Activated T-cell treated with anti-CD3 and anti-CD28 coated beads for 1 hour (primary cell): ENCODE measurements at places on chromosomes 12 and 14.

GRCh38 chr12:93397412-93397811, 19.7 kb downstream of the NUDT4 start:
- no peak for DNase-seq

GRCh38 chr14:32697704-32698103, 241.0 kb upstream of the NPAS3 start:
- no peak for DNase-seq

- DNase-seq, result no peak
Observed at GRCh38 chr14:88463318-88463717, 77.9 kb downstream of the SPATA7 start.

- no peak for DNase-seq
Observed at GRCh38 chr12:63822352-63822751, 22.1 kb upstream of the SRGAP1 start.

DNA sequence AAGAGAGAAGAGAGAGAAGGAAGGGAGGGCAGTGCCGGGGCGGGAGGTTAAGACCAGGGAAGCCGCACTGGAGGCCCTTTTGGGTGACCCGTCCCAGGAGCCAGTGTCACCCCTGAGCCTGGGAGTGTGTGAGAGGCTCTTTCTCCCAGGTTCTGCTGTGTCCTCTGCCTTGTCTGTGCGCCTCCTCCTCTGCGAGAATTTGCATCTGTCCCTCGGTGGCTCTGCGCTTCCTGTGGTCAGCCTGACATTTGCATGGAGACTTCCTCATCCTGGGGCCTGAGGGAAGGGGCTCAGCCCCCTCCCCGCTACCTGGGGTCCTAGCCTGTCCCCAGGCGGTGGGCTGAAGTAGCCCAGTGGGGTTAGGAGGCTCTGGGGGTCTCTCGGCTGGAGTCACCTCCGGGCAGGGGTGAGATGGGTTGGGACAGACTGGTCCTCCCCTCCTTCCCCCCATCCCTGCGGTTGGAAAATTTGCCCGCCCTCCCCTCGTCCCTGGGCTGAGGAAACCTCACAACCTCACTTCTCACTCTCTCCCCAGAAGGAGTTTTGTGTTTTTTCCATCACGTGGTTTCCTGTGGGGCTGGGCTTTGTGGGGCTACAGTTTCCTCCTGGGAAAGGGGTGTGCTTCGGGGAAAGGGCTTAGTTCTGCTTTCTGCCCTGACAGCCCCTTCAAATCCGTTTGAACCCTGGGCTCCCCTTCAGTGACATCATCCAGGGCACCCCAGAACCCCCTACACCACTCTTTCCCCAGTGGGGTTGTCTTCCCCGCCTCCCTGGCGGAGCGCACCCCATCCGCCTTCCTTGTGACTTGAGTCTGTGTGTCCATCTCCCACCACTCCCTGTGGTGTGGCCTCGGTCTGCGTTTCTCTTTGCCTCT, 2.5 kb downstream of the PTPN6 start:
- DNase-seq, result peak; percentile 71

DNA sequence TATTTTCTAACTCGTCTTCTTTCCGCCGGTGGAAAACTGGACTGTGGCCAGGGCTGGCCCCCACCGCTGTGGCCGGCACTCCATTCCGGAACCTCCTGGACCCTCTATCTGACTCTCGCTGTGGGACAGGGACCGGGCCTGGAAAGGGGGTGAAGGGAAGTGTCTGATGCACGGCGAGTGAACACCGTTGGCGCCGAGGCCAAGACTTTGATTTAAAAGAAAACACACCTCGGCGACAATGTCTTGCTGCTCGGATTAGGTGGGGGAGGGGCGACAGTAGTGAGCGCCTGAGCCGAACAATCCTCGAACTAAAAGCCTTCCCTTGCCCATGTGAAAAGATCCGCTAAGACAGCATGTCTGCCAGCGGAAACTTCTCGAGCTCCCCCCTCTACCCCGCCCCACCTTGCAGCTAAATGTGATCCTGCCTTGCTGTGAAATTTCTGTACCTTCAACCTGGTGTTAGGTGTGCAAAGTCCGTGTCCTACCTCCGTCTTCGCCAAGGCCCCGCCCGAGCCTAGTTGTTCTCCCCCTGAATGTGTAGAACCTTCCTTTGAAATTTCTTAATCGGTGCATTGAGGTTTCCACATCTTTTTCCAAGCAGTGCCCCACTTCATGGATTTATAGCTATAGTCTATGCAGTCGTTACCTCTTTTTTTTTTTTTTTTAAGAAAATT, 862 bp upstream of the HOTAIR start:
- DNase-seq, result no peak

GRCh38 chr12:96986883-96987523, 79.9 kb downstream of the NEDD1 start:
- no peak for DNase-seq
